ENCODE measurements at places on chromosomes 4 and X.

- DNase-seq, result no peak
These were observed 22.5 kb upstream of the ARHGAP6 start for GRCh38 chrX:11688201-11688600.

DNA sequence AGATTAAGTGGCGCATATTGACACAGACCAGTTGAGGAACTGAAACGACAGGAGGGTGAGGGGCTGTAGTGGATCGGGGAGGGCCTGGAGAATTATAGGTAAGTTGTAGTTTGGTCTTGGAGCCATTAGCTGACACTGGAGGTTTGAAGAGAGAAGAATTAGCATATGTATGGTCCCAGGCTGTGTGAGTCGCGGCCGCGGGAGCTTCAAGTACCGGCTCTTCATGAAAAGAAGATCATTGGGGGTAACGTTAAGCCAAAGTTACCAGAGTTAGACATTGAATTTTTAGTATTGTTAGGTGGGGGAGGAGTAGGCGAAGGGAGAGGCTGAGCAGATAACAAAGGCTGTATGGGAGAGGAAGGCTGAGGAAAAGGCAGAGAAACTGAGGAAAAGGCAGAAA, 56.5 kb downstream of the ZNF674 start:
- DNase-seq, result no peak

DNA sequence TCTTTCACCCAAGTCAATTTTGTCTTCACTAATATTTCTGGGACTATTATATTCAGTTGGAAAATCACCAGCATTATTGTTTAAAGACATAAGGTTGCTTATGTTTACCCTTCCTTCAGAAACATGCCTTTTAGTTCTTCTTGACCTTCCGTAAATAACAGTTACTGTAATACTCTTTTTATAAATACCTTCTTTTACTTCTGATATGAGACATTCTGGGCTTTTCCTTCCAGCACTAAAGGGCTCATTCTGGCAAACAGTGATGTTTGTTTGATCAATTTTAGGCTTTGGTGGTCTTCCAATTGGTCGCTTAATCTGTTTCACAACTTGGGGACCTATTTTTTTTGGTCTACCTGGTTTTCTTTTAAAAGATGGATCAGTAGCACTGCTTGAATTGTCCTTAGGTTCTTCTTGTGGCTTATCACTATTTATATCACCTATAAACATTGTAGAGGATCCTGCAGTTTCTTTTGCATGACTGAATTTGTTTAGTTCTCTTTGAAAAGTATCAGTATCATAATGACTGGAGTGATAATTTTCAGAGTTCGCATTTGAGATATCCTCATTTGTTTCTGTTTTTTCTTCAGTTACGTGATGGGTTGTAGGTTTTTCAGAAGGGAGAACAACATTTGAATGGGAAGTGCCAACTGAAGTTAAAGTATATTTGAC, 64.8 kb downstream of the NCAPG start:
- DNase-seq, result no peak

DNA sequence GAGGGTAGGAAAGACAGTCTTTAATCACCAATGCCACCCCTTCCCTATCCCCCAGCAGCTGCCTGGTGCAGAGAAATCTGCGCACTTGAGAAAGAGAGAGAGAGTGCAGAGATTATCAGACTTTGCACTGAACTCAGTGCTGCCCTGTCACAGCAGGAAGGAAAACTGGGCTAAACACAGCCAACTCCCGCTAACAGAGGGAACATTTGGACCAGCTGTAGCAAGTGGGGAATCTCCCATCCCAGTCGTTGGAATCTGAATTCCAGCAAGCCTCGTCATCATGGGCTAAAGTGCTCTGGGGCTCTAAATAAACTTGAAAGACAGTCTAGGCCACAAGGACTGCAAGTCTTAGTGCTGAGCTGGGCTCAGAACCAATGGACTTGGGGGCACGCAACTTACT, 168.7 kb downstream of the DLG3 start:
- no peak for DNase-seq

- DNase-seq, result no peak
These were observed 13.7 kb downstream of the ABHD18 start for GRCh38 chr4:127978930-127979329.

GRCh38 chrX:25206778-25207177, 191.0 kb upstream of the ARX start:
- DNase-seq, result no peak

All from activated CD8-positive, alpha-beta memory T cell treated with anti-CD3 and anti-CD28 coated beads for 4 hours (primary cell).